Head of caudate nucleus (tissue), 42 donors: ENCODE measurements at places on chromosomes 3 and 15.

DNA sequence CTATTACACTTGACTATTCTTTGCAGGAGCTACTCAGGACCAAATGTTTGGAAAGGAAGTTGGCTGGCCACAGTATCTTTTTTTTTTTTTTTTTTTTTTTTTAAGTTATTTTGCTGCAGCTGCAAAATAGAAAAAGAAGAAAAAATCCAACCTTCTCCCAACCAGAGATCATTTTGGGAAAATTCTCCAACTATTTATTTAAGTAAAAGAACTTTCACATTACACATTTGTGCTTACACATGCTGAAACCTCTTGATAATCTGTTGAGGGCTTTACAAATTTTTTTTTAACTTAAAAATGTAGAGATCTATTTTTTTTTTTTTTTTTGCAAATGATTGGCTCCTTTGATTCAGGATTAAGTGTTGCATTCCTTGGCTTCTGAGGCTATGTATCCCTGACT, 148.0 kb downstream of the POLR2M start:
- DNase-seq, result no peak

DNA sequence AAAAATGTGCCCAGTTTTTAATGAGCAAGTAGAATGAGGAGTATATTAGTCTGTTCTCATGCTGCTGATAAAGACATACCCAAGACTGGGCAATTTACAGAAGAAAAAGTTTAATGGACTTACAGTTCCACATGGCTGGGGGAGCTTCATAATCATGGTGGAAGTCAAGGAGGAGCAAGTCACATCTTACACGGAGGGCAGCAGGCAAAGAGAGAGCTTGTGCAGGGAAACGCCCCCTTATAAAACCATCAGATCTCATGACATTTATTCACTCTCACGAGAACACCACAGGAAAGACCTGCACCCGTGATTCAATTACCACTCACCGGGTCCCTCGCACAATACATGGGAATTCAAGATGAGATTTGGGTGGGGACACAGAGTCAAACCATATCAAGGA, 111.7 kb upstream of the CNTN6 start:
- DNase-seq, result no peak

DNA sequence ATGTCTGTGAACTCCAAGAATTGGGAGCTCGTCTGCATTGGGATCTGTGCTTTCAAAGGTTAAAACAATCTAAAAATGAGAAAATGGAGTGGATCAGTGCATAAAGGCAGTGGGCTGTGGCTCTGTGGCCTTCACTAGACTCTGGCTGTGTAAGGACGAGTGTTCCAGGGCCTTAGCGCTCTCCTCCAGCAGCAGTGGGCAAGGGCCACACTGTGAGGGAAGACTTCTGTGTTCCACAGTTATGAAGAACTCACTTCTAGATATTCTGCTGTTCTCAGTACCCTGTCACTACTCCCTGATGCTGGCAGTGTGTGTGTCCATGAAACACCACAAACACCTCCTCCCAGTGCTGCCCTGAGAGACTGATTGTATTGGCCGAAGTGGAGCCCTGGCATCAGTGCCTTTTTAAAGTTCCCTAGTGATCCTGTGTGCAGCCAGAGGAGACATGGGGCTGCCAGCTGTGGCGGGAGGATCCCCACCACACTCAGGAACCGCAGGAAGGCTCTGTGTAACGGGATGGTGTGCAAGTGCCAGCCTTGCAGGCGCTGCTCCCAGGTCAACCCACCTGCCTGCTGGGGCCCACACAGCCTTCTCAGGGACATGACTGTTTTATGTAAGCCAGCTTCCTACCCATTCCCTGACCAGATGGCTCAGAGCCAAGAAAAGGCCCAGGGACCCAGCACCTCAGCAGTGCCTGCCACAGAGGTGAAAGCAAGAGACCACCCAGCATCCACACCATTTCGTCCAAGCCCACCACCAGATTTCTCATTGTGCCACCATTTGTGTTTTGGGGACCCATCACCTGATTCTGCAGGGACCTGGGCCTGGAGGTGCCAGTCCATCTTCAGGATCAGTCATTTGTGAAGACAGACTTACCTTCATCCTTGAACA, 40.4 kb downstream of the ABTB1 start:
- DNase-seq, result no peak

- no peak for DNase-seq
These were observed 132.9 kb downstream of the TPRG1 start for GRCh38 chr3:189304465-189305351.
